T-helper 2 cell (primary cell): ENCODE measurements at places on chromosomes 5 and 9.

DNA sequence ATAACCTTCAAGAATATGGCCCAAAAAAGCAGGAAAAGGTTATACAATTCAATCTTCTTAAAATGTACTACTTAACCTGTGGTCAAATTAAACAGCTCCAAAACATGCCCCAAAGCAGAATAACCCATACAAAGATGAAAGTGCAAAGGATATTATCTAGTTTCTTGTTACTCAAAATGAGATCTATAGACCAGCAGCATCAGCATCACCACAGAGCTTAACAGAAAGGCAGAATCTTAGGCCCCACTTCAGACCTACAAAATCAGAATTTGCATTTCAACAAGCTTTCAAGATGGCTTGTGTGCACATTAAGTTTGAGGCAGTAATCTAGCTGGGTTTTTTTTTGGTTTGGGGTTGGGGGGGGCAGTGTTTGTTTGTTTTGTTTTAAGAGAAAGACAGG lies 54.0 kb downstream of the SCAI start:
- DNase-seq: no peak

- DNase-seq: no peak
Observed at GRCh38 chr5:72374844-72375243, 54.7 kb downstream of the PTCD2 start.

- DNase-seq: no peak
Observed at GRCh38 chr9:13718086-13718485, 438.6 kb upstream of the MPDZ start.

DNA sequence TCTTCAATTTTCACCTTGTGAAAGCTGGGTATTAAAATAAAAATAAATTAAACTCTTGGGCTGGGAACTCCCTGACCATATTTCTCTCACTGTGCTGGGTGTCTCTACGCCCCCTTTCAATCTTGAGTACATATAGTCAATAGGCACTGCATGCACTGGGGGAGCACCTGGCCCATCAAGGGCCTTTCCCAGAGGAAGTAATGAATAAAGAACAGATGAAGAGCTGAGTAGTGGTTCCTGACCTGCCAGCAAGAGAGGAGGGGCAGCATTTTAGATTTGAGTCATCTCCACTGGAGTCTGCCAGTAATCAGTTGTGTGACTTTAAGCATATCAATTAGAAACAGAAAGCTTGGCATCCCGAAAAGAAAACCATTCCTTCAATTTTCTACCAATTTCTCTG lies 6.2 kb downstream of the MAPKAP1 start:
- peak; percentile 16 for DNase-seq

GRCh38 chr5:89604342-89604741 lies 721.4 kb upstream of the MEF2C start:
- no peak for DNase-seq

DNA sequence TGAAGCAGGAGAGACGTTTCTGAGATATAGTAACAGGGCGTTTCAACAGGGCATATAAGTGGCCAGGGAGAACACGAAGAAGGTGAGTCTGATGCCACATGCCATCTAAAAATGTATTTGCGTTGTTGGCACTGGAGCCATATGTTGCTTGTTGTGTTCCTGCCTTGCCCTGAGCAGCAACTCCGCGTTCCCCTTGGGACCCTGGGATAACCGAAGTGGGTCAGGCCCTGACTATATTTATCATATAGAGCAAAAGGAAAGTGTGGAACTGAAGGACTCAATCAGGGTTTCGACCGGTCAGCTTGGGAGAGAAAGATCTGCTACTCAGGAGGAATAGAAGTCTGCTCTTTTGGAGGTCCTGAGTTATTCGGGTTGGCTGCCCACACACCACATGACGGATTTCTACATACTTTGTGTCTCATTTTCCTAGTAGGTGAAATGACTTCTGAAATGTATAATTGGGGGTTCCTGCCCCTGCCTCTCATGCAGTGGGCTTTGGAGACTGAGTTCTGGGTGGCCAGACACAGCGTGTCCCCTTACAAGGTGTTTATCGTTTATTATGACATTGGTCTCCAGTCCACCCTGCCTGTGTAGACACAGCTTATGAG lies 3.0 kb downstream of the STC2 start:
- no peak for DNase-seq

DNA sequence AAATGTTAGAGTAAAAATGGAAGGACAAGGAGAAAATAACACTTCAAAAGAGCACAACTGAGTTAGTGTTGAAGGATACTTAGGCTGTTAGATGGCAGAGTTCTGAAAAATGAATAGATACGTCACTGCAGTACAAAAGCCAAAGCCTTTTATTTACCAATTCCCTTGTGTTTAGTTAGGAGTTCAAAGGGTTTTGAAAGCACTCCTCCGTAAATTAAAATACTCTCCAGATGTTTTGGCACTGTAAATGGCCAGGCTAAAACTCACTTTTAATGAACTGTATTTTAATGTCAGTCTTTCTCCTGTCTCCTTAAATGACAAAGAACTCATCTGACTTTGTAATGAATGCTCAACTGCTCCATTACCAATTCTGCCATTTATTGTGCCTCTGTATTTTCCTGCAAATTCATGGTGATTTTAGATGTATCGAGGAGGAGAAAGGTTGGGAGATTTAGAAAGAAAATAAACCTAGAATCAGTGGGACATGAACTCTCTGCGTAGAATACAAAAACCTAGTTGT lies 1727.2 kb downstream of the MAT2B start:
- DNase-seq: no peak

- no peak for DNase-seq
Observed at GRCh38 chr5:62340979-62341378, 35.0 kb downstream of the KIF2A start.

DNA sequence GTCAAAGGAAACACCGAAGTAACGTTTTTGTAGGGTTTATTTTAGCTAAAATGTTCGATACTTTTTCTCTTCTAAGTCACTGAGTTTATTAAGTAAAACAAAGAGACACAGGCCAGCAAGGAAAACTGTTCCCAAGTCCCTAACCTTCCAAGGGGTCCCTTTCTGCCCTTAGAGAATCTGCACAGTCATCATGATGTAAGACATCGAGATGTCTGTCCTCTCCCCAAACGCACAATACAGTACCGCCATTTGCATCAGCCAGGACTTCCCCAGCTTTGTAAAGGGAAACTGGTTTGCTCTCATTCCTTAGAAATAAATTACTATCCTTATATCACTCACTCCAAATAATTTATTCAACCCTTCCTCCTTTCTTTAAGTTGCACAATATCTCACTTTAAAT lies 89.3 kb downstream of the MARCHF11 start:
- DNase-seq: no peak

DNA sequence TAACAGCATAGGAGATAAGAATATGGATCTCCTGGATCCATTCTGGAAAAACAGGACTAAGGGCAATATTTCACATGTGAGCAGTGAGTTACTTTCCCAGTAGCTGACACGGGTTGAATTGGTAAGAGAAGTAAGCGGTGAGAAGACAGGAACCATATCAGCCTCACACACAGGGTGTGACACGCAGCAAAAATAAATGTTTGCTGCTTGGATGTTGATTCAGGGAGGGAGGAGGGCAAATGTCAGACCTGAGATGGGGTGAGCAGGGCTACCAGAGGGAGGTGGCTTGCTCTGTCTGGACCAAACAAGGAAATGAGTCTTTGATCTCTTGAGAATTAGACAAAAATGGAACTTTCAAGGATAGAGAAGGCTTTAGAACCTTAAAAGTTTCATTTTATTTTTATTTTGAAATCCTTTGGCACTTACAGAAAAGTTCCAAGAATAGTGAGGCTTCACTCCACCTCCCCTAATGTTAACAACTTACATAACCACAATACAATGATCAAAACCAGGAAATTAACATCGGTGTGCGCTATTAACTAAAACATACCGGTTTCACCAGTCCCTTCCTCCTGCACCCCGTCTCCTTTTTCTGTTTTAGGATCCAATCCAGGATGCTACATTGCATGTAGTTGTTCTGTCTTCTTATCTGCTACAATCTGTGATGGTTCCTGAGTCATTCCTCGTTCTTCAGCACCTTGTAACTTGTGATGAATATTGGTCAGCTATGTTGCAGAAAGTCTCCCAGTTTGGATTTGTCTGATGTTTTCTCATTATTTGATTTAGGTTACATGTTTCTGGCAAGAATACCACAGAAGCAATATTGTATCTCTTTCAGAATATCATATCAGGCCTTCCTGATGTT lies 20.5 kb upstream of the ARHGEF28 start:
- DNase-seq: no peak

DNA sequence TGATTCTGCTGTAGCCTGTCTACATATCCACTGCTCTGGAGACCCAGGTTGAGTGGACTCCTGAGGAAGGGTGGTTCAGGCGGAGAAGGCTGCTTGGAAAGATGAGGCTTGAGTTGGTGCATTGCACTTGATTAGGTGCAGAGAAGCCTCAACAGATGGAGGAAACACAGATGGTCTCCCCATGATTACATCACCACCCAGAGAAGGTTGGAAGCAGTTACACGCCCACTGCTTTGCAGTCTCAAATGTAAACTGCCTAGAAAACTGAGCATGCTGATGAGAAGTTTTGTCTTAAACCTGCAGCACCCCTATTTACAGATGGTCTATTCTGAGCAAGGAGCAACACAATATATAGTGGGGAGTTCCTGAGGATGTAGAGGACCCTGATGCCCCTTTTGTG lies 266.6 kb downstream of the PIK3R1 start:
- no peak for DNase-seq

- no peak for DNase-seq
Observed at GRCh38 chr5:6349387-6349786, 29.0 kb downstream of the MED10 start.

GRCh38 chr9:113585085-113585442 lies 121.5 kb downstream of the RGS3 start:
- no peak for DNase-seq

DNA sequence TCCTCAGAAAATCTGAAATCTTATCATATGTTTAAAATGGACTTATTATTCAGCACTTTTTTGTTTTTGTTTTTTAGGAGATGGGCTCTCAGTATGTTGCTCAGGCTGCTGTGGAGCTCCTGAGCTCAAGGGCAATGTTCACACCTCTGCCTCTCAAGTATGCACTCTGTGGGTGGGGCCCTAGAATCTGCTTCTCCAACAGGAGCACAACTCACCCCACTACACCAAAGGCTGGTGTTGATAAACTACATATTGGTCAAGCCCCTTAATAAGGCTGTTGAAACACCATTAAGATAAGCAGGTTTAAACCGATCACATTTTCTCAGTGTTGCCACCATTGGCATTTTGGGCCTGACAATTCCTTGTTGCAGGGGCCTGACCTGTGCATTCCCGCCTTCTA lies 131.6 kb downstream of the FANCC start:
- no peak for DNase-seq

- no peak for DNase-seq
Observed at GRCh38 chr5:95178046-95178651, 106.7 kb downstream of the MCTP1 start.

DNA sequence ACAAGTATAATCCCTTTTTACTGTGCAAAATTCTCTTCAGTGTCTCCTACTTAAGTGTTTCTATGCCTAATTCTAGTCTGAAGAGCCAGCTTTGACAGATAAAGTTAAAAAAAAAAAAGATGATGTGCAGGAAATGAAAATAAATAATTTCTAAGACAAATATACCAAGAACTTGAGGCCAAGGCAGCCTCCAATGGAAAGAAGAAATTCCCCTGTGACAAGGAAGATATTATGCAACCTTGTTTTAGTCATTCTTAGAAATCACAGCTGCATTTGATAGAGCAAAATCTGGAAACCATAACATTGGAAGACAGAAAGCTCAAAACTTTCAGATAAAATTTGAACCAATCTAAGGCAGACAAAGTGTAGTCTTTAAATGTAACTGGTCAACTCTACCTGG lies 375.9 kb upstream of the TLE4 start:
- no peak for DNase-seq

DNA sequence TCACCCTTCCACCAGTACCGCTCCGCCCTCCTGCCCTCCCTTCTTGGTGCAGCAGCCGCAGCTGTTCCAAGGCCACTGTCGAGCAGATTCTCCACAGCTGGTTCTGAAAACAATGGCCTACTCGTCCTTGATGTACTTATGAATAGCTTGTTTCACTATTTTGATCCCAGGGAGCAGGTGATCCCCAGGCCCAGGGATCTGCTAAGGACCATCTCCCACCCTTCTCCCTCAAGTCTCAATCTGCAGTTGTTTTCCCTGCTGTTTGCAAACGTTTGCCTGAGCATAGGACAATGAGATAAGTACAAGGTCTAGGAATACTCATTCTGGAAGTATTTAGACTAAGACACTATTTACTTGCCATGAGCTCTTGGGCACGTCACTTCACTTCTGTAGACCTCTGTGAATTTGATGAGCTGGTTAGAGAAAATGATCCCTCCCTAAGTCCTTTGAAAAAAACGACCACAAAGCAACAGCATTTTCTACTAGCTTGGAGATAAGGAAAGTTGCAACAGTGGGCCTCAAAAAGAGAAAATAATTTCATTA lies 1.8 kb downstream of the LURAP1L start:
- DNase-seq: no peak

GRCh38 chr5:59873113-59873512 lies 20.4 kb downstream of the PDE4D start:
- DNase-seq: no peak

DNA sequence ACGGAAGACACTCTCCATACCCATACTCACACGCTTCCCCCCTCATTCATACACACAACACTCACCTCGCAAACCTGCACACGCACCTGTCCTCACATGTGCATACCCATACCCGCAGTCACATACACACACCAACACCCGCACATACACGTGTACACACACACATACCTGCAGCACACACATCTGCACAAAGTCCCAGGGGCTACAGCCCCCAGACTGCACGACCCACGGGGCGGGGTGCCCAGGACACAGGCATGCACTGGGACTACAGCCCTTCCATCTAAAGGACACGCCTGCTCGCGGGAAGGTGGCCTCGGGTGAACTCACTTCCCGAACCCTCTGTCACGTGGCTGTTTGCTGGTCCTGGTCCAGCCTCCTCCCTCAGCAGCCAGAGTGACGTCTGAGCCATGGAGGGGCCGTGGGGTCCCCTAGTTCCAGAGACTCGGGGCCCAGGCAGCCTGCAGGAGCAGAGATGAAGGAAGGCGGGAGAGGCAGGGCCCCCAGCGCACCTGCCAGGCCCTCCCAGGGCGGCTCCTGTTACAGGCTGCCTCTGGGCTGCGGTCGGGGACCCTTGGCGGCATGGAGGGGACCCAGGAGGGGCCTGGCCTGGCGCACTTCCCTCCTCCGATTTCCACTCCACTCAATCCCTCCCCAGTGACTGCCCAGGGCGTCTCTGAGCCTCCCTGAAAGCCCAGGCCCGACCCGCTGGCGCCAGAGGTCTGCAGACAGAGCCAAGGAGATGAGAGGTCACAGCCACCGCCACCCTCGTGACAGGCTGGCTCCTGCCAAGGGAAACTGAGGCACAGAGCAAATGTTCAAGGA lies 8.1 kb downstream of the SLC12A7 start:
- no peak for DNase-seq

GRCh38 chr5:1536322-1536845 lies 12.6 kb upstream of the LPCAT1 start:
- no peak for DNase-seq

GRCh38 chr5:58327289-58327688 lies 132.6 kb downstream of the PLK2 start:
- no peak for DNase-seq

DNA sequence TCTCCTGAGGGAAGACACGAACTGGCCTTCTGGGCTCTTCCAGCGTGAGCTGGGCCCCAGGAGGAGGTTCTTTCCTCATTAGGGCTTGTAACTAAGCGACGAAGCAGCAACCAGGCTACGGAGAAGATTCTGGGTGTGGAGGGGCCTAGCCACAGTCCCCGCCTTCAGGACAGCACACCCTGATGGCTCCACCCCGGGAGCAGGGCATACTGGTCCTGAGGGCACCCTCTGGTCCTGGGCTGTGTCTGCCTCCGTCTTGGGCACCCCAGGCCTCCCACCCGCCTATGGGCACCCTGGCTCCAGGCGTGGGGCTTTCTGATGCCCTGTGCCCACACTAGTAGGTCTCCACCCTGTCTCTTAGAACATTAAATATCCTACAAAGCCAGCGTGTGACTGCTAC lies 136.4 kb downstream of the OLFM1 start:
- DNase-seq: no peak
